Mucosa of descending colon (tissue), 3 donors: ENCODE measurements at places on chromosomes 11 and 22. TPM values are rescaled to one million over a fixed set of nuclear protein-coding genes. Genes with fewer than 3 reads are reported as not detected.

Gene CHRNA10
- total RNA-seq = 1.4 TPM

DNA sequence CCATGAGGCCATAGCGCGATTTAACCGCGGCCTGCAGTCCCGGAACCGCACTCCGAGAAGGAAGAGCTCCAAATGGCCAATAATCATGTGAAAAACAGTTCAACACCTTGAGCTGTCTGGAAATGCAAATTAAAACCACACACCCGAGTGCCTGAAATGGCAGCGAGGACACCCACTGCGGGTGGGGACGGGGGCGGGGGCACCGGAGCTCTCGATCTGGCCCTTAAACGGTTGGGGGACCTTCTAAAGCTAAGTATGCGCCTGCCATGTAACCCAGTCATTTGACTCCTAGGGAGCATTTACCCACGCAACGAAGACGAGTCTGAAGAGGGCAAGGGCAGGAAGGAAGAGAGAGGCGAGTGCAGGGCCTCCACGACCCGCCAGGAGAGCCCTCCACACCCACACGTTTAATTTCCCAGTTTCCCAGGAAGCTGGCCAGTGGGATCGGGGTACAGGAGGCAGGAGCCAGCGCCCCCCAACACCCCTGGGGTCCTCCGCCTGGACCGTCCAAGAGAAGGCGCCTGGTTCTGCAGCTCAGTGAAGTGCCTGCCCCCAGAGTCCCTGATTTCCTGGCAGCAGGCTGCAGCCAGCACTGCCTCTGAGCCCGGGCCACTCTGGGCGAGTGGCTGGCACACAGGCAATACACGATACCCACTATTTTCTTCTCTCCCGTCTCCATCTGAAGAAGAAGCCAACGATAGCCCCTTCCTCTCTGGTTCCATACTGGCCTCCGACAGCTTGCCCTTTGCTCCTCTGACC is 1.7 kb downstream of the TTLL8 start:
- DNase-seq = no peak

DNA sequence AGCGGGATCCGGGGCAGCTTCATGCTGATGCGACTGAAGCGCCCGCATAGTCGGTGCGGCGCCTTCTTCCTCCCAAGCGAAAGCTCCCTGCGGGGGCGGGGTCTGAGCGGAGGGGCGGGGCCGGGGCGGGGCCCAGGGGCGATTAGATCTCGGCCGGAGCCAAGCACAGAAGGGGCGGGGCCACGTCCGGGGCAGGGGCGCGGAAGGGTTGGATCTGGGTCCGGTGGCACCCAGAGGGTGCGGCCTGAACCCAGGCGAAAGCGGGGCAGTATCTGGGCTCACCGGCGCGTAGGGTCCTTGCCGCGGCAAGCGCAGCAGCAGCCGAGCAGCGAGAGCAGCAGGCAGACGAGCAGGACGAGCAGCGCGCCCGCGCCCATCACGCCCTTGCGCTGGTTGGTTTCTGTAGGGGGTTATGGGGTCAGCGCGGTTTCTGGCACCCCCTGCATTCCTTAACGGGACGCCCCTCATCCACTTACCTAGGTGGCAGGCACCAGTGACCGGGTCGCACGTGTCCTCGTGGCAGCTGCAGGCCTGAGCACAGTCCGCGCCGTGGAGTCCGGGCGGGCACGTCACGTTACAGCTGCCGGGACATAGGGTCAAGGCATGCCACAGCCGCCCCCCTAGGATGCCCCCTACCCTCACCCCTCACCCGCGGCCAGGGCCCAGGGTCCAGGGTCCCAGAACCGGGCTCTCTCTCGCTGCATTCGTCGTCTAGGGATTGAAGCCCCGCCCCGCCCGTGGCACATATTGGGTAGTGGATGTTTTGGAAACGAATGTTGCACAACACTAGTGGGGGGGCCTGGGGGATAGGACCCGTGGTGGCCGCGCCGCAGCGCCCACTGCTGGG is 8.1 kb downstream of the SCARF2 start:
- DNase-seq = peak; percentile 85

Gene CCDC86
- 14.7 TPM for total RNA-seq

Gene SULT4A1
- total RNA-seq = not detected

DNA sequence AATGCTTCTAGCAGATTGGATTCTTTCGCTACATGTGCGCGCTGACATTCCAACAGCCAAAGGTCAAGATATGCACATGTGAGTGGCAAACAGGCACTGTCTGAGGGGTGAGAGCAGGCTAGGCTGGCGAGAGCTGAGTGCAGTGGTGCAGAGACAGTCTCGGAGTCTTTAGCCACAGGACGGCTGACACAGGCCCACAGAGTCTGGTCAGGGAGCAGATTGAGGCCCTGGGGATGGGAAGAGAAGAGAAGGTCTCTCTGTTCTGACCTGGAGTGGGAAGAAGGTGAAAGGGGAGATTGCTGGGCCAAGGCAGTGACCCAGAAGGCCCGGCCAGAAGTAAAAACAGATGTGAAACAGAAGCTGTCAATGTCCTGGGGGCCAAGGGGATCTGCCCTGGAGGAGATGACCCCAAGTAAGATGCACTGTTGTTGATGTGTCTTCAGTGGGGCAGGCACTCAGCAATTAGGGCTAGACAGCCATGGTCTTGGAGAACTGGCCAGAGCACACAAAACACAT is 197.8 kb downstream of the ETS1 start:
- no peak for DNase-seq

Gene ELMOD1
- total RNA-seq = 0.57 TPM

Gene DEFB131B
- total RNA-seq = not detected

DNA sequence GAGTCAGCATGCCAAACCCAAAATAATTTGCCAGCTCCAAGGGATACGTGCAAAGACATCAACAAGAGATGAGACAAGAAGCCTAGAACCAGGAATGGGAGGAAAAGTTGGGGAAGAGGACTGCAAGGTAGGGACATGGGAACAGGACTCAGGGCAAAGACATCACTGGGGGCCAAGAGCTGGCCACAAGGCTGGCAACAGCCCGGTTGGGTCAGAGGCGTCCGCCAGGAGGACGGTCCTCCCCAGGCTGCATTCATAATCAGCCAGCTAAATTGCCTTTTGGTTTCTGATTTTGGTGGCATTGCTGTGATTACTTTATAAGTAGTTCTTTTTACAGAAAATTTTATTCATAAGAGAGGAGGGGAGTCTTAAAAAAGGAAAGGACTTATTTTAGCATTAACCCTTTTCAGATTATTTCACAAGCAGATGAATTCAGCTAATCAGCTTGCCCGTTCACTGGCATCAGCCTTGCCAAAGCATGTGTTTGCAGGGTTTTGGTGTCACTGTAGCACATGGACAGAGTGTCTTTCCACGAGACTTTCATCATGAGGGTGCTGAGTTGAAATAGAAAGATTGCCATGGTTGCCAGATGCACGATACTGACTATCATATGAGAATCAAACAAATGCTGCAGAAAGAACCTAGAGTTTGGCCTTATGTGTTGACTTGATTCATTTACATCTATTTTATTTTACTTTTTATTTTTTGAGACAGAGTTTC is 23.2 kb upstream of the NAV2 start:
- DNase-seq = no peak

Gene OR10D3
- total RNA-seq = not detected

Gene TSGA10IP
- total RNA-seq = 0.19 TPM

GRCh38 chr11:31246451-31247165 is 122.9 kb downstream of the DCDC1 start:
- no peak for DNase-seq

Gene BDNF
- total RNA-seq = not detected

Gene BLID
- not detected for total RNA-seq

Gene NELL1
- total RNA-seq = 0.73 TPM

DNA sequence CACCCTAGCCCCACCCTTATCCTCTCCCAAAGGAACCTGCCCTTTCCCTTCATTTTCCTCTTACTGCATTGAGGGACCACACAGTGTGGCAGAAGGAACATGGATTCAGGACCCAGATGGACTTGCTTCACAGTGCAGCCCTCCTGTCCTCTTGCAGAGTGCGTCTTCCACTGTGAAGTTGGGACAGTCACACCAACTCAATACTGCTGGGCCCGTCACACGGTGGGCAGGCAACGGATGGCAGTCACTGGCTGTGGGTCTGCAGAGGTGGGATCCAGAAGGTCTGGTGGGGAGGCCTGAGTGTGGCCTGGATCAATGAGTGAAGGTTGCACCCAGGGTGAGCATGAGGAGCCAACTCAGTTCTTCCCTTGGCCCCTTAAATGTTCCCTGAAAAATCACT is 129.9 kb upstream of the B3GAT1 start:
- DNase-seq = no peak

Gene SIK2
- 22.0 TPM for total RNA-seq

DNA sequence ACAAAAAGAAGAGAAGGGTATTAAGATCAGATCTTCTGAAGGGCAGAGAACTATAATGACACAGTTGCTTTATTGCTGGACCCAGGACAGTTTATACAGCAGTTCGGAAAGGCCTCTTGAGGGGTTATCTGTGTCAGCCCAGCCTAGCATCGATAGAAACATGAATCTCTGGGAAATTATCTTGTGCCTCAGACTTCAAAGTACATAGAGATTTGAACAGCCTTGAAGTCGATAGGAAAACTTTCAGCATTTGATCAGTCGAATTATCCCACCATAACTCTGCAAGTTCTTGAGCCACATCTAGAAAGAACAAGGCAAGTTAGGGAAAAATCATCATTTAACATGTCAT is 2.5 kb upstream of the LMO2 start:
- no peak for DNase-seq

DNA sequence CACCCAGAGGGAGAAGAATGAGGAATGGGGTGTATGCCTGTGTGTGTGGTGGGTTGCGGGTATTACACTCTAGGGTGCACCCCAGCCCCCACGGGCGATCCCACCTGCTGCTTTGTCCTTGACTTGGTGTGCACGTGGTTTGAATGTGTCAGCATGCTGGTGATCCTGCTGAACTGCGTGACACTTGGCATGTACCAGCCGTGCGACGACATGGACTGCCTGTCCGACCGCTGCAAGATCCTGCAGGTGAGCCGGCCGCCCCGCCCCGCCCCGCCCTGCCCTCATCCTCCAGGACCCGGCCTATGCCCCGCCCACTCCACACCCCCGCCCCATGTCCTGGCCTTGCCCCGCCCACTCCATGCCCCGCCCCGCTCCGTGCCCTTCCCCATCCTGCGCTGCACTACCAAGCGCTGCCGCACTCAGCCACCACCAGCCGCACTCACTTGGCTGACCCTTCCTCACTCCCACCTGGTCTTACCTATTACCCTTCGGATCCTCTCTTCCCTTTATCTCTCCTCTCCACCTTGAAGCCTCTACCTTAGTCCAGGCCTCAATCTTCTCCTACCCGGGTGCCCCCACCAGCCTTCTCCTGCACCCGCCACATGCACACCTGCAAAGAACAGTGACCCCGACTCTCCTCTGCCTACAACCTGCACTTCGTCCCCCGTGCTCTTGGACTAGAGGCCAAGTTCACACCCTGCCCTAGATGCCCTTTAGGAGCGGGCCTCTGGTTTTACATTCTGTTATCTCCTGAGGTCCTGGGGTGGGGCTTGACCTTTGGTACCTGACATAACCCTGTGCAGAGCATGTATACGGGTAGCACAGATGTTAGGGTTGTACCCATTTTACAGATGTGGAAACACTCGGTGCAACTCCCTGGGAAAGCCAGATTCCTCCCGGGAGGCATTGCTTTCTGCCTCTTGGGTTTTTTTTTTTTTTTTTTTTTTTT is 27.7 kb downstream of the CACNA1I start:
- DNase-seq = peak; percentile 94

DNA sequence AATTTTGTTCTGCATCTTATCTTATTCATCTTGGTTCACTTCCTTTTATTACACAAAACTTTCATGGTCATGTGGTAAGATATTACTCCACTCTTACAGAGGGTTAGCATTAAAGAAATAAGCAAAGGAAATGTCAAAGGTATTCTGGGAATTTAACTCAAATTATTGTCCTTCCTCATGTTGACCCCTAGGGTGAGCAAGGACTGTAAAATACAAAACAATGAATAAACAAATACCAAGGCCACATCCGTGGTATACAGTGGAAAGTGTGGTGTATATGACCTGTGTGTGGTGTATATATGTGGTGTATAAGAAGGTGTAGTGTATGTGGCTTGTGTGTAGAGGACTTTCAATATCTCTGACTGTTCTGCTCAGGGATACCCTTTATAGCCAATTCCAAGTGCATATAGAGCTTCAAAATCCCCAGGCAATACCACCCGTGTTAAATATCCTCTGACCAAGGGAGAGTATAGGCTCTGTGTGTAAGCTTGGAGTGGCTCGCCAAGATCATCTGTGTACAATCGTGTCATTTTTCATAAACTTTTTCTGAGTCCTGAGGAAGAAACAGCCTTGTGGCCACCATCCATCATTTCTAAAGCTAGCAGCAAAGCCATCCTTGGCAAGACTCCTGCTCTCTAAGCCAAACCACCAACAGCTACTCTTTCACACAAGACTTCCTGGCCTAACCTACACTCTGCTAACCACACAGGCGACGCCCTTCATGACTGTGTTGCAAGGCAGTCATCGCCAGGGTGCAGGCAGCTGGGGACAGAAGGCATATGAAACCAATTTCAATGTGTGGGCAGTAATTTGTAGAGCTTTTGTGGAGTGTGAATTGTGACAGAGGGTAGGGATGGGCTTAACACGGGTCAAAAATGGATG is 548.0 kb downstream of the ETS1 start:
- peak; percentile 80 for DNase-seq

GRCh38 chr11:78161962-78162371 is 22.5 kb upstream of the ALG8 start:
- no peak for DNase-seq

- DNase-seq = no peak
Measured at GRCh38 chr11:118522571-118523072, 4.7 kb upstream of the TTC36 start.

DNA sequence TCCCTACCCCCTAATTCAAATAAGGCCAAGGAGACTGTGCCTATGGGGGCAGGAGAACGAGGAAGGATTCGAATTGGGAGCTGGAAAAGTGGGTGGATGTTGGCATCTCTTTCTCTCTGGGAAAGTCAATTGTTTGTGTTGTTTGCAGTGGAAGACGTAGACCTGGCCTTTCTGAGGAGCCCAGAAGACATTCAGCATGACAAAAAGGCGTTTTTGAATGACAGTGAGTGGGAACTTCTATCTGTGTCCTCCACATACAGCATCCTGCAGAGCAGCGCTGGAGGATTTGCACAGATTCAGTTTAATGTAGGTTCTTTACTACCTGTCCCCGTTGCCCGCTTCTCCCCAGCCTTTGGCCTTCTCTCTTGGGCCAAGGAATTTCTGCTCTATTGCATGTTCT is 28.2 kb downstream of the HTR3B start:
- DNase-seq = no peak

DNA sequence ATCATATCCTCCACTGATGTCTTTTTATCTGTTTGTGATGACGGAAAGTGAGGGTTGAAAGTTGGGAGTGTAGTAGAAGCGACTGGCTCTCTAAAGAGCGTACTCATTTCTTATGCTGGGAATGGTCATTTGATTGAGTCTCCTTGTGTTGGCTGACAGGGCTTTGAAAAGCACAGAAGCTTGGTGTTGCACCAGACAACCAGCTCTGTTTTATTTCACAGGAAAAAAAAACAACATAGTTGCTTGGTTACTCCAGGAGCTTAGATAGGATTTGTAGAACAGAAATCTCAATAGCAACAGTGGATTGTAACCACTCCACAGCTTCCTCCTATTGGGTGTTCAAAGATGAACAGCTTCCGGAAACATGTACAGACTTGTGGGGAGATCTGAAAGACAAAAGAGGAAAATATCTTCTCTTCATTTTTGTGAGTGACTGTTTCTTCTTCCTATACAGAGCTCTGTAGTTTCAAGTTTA is 2.7 kb downstream of the RBM14 start:
- no peak for DNase-seq

Gene DDTL
- total RNA-seq = 4.0 TPM

GRCh38 chr11:10450462-10451425 is 4.3 kb upstream of the AMPD3 start:
- DNase-seq = peak; percentile 82

Gene CLNS1A
- total RNA-seq = 78.9 TPM
